ENCODE measurements at places on chromosomes 13 and 19. TPM values are rescaled to one million over a fixed set of nuclear protein-coding genes. Genes with fewer than 3 reads are reported as not detected.

The ZNF208 gene
- 23.1 TPM for total RNA-seq

The GRIK5 gene
- total RNA-seq, result 1.8 TPM

The DLL3 gene
- 0.20 TPM for total RNA-seq

The IRGQ gene
- 19.6 TPM for total RNA-seq

The FSTL3 gene
- total RNA-seq, result 21.0 TPM

The ZNF154 gene
- 11.9 TPM for total RNA-seq

The POU4F1 gene
- total RNA-seq, result 0.39 TPM

The ZNF568 gene
- total RNA-seq, result 18.9 TPM

- DNase-seq, result no peak
These were observed 117.7 kb upstream of the CACNA1A start for GRCh38 chr19:13623716-13624710.

- no peak for DNase-seq
These were observed 78.1 kb upstream of the OLFM4 start for GRCh38 chr13:52950436-52950956.

DNA sequence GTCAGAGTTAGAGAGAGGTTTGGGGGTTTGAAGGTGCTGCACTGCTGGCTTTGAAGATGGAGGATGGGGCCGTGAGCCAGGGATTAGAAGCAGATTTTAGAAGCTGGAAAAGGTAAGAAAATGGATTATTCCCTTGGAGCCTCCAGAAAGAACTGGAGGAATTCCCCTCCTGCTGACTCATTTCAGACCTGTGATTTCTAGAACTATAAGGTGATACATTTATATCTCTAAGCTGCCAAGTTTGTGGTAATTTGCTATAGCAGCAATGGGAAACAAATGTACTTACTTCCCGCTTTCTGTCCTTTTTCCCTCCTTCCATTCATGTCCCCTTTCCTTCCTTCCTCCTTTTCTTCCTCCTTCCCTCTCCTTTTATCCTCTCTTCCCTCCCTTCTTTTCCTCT lies 78.5 kb upstream of the PCDH8 start:
- DNase-seq, result no peak

DNA sequence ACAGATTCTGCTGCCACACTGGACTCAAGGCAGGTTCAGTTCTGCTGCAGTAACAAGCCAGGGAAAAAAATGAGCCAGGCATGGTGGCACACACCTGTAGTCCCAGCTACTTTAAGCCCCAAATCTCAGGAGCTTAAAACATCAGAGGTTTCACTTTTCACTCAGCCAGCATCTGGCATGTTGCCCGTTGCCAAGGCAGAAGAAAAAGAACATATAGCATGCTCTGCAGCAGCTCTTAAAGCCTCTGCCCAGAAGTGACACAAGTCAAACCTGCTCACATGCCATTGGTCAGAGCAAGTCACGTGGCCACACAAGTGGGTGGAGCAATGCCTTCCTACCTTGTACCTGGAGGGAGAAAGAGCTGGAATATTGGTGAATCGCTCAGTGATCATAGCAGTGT lies 14.7 kb upstream of the ADGRE5 start:
- DNase-seq, result peak; percentile 58

- DNase-seq, result no peak
These were observed 9.9 kb downstream of the RFX2 start for GRCh38 chr19:6100284-6100915.

DNA sequence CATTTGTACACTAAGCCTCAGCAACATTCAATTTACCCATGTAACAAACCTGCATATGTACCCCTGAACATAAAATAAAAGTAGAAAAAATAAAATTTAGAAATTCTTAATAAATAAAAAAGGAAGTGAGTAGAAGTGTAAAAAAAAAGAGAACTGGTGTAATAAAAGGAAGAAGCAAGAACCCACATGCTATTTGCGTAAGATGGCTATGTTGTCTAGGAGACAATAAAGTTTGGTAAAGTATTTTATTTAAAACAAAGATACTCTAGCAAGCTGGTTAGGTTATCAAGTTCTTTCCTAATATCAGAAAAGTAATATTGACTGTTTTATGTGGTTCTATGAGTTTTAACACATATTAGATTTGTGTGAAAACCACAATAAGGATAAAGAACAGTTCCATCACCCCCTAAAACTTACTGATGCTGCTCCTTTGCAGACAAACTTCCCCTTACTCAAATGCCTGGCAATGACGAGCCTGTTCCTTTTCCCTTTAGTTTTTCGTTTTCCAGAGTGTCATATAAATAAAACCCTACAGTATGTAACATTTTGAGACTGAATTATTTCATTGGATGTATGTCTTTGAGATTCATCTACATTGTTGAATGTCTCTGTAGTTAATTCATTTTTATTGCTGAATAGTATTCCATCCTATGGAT lies 98.9 kb downstream of the TNFSF13B start:
- DNase-seq, result no peak

Data from skin of body (tissue), 3 donors.